ENCODE measurements at places on chromosomes 1 and 21.

GRCh38 chr1:184407816-184408510, 21.1 kb downstream of the C1orf21 start:
- no peak for DNase-seq

GRCh38 chr1:62311473-62311943, 7.7 kb downstream of the KANK4 start:
- DNase-seq, result no peak

GRCh38 chr1:155050560-155051341, at the start of gene ADAM15:
Gene ADAM15, plus strand, starts transcription at chr1:155051316. Its CDS starts 71 bp downstream, at chr1:155051387.
- DNase-seq, result peak; percentile 86

GRCh38 chr1:156422602-156423091, 53.6 kb downstream of the RHBG start:
- DNase-seq, result no peak

GRCh38 chr21:44377201-44377921, 23.9 kb downstream of the TRPM2 start:
- DNase-seq, result no peak

- no peak for DNase-seq
Observed at GRCh38 chr1:37862330-37862729, 2.9 kb upstream of the MTF1 start.
